ENCODE measurements at places on chromosomes 7 and 10. TPM values are rescaled to one million over a fixed set of nuclear protein-coding genes. Genes with fewer than 3 reads are reported as not detected.

The KMT2C gene
- polyA plus RNA-seq, result 7.0 TPM

The LRRC18 gene
- not detected for polyA plus RNA-seq

The OR2A1 gene
- 0.16 TPM for polyA plus RNA-seq

The PRR15 gene
- polyA plus RNA-seq, result 0.11 TPM

The PDSS1 gene
- polyA plus RNA-seq, result 7.5 TPM

The AGAP5 gene
- polyA plus RNA-seq, result 5.4 TPM

The FANK1 gene
- 1.0 TPM for polyA plus RNA-seq

The UCMA gene
- not detected for polyA plus RNA-seq

The PMPCB gene
- polyA plus RNA-seq, result 42.3 TPM

The TMEM273 gene
- polyA plus RNA-seq, result 52.5 TPM

The AGBL3 gene
- 1.3 TPM for polyA plus RNA-seq

The ITPRID1 gene
- not detected for polyA plus RNA-seq

The ST8SIA6 gene
- not detected for polyA plus RNA-seq

The VAX1 gene
- not detected for polyA plus RNA-seq

The PNLIPRP1 gene
- 0.06 TPM for polyA plus RNA-seq

The IRF5 gene
- 41.8 TPM for polyA plus RNA-seq

The CYP2C9 gene
- polyA plus RNA-seq, result not detected

The C10orf95 gene
- polyA plus RNA-seq, result 0.33 TPM

The FAS gene
- 9.7 TPM for polyA plus RNA-seq

The LIPJ gene
- polyA plus RNA-seq, result 0.13 TPM

The TRPV6 gene
- 0.26 TPM for polyA plus RNA-seq

The REPIN1 gene
- 55.0 TPM for polyA plus RNA-seq

The FZD8 gene
- polyA plus RNA-seq, result 4.1 TPM

The RPEL1 gene
- polyA plus RNA-seq, result not detected

The OR2A42 gene
- polyA plus RNA-seq, result 0.06 TPM

The MPP7 gene
- polyA plus RNA-seq, result 1.2 TPM

The NKX6-2 gene
- 0.03 TPM for polyA plus RNA-seq

The IGFBP1 gene
- polyA plus RNA-seq, result not detected

The NANOS1 gene
- 0.86 TPM for polyA plus RNA-seq

The CREB5 gene
- 4.1 TPM for polyA plus RNA-seq

The MAT1A gene
- polyA plus RNA-seq, result not detected

The GPR85 gene
- polyA plus RNA-seq, result 1.8 TPM

The RASA4B gene
- polyA plus RNA-seq, result 18.5 TPM

The PRPS1L1 gene
- polyA plus RNA-seq, result not detected

The VENTX gene
- polyA plus RNA-seq, result 0.76 TPM

The METTL27 gene
- polyA plus RNA-seq, result 0.67 TPM

The HNRNPF gene
- 116 TPM for polyA plus RNA-seq

The HYAL4 gene
- not detected for polyA plus RNA-seq

The CFTR gene
- polyA plus RNA-seq, result 0.03 TPM

The GIMAP6 gene
- 58.6 TPM for polyA plus RNA-seq

The IL6 gene
- polyA plus RNA-seq, result 7.8 TPM

The WDR91 gene
- polyA plus RNA-seq, result 11.4 TPM

The EBLN1 gene
- not detected for polyA plus RNA-seq

The NPC1L1 gene
- 0.03 TPM for polyA plus RNA-seq

The SYNPO2L gene
- 0.02 TPM for polyA plus RNA-seq

The ZPBP gene
- polyA plus RNA-seq, result not detected

The HIF1AN gene
- 3.6 TPM for polyA plus RNA-seq

The ATG9B gene
- polyA plus RNA-seq, result 3.7 TPM

The SEMA3D gene
- 6.6 TPM for polyA plus RNA-seq

The DENND2A gene
- polyA plus RNA-seq, result 6.6 TPM

The KEL gene
- 3.3 TPM for polyA plus RNA-seq

All from spleen (tissue), 13 donors.